Fibroblast of lung (primary cell): ENCODE measurements at places on chromosomes 2 and 18.

DNA sequence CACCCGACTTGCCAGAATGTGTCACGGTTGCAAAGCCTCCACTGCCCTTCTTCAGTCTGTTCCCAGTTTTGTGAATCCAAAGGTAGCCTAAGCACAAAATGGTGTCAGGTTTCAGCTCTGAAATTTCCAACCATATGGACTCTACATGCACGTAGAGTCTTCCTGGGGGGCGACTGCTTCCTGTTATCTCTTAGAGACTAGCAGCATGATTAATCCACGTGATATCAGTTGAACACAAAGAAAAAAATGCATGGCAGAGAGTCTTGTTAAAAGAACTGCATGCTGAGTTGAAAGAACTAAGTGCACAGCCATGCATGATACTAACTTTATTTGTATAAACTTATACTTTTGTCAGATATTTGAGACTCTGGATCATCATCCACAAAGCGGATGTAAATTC, 404.4 kb downstream of the SOCS6 start:
- DNase-seq: peak; percentile 3

DNA sequence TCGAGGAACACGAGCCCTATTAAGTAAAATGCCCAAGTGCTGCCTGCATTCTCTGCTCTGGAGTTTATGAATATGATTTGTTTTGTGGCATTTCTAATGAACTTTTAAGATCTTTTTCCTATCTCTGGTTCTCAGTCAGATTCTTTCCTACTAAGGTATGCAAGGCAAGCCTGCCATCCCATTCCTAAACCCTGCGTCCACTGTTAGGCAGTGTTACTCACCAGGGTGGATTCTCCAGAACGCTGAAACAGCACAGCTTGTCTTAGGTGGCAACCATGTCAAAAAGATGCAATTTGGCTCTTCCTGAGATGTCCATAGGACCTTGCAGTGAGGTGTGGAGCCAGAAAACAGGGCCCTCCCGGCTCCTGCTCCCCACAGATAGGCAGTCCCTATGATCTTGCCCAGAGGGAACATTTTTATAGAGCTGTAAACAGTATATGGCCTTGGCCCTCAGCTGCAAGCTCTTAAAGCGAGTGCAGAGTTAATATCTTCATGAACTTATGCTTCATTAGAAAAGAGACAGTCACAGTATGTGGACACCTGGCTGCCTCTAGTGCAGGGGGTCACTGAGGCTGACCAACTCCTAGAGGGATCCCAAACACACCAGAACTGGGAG, 84.4 kb downstream of the TPGS2 start:
- DNase-seq: no peak

GRCh38 chr2:71617266-71617665, 163.9 kb downstream of the DYSF start:
- no peak for DNase-seq

- no peak for DNase-seq
These were observed 14.8 kb downstream of the TIMM21 start for GRCh38 chr18:74163019-74163660.

DNA sequence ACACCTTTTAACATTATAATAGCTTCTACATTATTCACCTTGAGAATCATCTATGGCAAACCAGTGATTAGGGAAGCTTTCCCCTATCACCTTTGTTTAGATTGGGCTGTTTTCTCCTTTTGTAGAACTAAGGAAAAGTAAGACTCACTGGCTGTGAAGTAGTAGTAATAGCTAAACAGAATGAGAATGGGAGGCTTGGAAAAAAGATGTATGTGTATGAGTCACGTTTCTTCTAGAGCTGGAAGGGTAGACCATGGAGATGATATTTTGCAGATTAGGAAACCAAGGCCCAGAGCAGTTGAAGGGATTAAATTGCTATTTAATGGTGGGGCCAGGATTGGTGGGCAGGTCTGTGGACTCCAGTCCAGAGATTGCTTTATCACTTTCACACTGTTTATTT, 214.5 kb downstream of the MCFD2 start:
- peak; percentile 62 for DNase-seq

DNA sequence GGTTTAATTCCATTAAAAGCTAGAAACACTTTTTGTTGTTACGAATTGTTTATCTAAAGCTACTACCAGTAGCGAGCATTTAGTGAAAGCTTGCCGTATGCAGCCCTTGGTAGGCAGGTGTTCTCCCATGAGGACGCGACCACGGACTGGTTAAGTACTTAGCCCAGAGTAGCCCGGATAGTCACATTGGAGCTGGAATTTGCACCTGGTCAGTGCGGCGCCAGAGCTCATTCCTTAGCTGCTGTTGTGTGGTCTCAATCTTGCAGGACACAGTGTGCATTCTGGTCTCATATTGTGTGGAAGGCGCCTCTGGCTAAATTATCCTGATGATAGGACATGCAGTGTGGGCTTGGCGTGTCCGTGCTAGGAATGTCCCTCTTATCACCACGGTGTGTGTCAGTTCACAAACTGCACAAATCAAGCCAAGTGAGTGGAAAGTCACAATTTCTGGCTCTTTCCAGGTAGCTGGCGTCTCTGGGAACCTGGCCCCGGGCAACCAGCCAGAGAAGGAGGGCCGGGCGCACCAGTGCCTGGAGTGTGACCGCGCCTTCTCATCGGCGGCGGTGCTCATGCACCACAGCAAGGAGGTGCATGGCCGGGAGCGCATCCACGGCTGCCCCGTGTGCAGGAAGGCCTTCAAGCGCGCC, 133.3 kb downstream of the ZNF236 start:
- no peak for DNase-seq

DNA sequence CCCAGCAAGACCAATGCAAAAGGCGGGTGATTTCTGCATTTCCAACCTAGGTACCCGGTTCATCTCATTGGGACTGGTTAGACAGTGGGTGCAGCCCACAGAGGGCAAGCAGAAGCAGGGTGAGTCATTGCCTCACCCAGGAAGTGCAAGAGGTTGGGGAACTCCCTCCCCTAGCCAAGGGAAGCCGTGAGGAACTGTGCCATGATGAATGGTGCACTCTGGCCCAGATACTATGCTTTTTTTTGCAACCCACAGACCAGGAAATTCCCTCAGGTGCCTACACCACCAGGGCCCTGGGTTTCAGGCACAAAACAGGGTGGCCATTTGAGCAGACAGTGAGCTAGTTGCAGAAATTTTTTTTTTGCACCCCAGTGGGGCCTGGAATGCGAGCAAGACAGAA, 662.6 kb upstream of the ACVR2A start:
- no peak for DNase-seq

- DNase-seq: no peak
These were observed 14.0 kb downstream of the HRH4 start for GRCh38 chr18:24474406-24474805.

DNA sequence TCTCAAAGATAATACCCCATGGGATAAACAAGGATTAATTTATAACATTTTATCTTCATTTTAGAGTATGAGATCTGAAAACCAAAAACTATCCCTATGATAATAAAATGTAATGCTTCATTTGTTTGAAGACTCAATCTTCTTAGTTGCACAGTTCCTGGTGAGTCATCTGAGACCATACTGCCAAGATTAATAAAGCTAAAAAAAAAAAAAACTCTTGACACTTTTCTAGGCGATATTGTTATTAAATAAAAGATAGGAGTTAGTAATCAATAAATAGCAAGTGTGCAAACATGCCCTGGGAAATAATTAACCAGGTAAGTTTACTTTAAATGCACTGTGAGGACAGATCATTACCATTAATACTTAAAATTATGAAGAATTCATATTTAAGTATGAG, 83.9 kb downstream of the RPE start:
- peak; percentile 52 for DNase-seq

GRCh38 chr2:63434024-63435001, 154.0 kb downstream of the WDPCP start:
- no peak for DNase-seq

- DNase-seq: no peak
These were observed 500.8 kb upstream of the ZEB2 start for GRCh38 chr2:145020694-145021093.

GRCh38 chr18:26103579-26103978, 13.2 kb upstream of the SS18 start:
- DNase-seq: no peak

GRCh38 chr2:197191177-197191939, 119.2 kb downstream of the ANKRD44 start:
- DNase-seq: no peak
